Kasumi-1 (cell line): ENCODE measurements at places on chromosomes 1 and 21.

DNA sequence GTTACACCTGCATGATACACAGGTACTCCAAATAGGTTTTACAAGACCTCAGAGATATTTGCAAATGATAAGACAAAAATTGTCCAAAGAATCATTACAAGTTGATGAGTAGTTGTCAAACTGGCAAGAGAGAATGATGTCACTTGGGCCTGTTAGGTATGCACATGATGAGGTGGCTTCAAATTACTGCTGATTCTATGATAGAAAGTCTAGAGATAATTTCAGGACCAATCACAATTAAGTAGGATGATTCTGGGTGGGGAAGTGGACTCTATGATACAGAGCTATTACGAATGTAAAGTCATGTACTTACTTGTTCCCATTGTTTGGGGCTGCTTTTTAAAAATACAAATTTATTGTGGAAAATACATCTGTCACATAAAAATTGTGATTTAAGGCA, 5.2 kb upstream of the SPRR1B start:
- DNase-seq: no peak

DNA sequence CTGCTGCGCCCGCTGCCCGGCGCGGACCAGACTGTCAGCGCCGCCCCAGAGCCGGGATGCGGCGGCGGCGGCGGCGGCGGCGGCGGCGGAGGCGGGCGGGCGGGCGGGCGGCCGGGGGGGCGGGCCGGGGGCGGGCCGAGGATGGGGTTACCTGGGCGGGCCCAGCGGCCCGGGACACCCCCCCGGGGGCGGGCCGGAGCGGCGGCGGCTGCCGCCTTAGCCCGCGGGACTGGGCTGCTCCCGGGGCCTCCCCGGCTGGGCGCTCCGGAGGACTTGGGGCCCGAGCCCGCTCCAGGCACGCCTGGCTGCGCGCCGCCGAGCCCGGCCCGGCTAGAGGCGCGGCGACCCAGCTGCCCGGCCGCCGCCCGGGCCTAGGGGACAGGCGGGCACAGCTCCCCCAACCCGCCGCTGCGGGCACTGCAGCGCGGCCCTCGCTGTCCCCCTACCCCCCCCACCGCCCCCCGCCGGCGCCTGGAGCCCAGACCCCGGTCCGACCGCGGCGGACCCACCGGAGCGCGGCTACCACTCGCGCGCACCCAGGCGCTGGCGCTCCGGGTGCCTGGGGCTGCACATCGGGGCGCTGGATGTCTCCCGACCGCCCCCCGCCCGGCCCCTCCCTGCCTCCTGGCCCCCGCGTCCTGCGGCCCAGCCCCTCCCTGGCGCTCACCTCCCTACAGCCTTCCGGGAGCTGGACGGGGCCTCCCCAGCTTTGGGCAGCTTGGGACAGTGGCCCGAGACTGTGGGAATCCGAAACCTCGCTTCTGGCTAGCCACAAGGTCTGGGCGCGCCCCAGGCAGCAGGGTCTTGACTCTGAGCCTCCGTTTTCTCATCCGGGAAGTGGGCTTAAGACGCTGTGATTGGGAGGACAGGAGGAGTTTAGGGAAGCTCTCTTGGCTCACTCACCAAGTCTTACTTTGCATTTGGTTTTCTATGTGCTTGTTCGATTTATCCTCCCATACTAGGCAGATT, at the start of gene WNT4:
Gene WNT4 (minus strand): TSS at position 33 of the 969 bp plus-strand sequence. CDS start 175 bp downstream, outside the sequence.
- no peak for DNase-seq

GRCh38 chr1:245946905-245947304, 560.2 kb downstream of the SMYD3 start:
- DNase-seq: no peak

GRCh38 chr1:119492763-119493162, 14.2 kb upstream of the HSD3B1 start:
- no peak for DNase-seq

- DNase-seq: no peak
Measured at GRCh38 chr1:230337266-230337665, 88.9 kb downstream of the PGBD5 start.

GRCh38 chr1:21255284-21255942, 34.9 kb downstream of the ECE1 start:
- peak; percentile 80 for DNase-seq
